ENCODE measurements at places on chromosomes 11 and 22.

DNA sequence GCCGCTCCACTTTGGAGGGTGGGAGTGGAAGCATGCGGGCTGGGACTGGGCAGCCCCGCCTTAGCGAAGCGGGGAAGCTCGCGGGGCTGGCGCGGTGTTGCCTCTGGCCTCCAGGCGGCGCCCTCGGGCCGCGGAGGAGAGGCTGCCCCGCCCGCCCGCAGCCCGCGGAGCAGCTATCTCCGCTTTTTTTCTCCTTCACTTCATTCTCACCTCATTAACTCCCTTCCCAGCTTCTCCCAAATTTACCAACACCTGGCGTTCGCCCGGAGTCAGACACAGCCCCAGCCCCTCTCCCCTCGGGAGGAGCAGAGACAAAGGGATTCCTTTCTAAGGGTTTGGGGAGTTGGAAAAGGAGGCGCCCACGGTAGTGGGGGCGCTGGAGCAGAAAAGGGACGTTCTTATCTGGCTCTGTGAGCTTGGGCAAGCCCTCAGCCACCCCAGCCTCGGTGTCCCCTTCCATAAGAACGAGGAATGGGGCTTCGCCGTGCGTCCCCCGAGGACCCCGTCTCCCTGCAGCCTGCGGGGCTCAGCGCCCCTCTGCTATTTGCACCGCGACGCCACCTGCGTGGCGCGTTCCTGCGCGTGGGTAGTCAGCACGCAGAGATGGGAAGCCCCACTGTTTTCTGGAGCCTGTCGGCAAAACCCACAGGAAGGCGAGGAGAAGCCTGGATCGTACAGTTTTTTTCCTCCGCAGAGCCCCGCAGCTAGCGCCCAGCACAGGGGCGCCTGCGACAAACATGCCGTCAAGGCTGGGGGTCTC is 1.5 kb upstream of the WNT11 start:
- peak; percentile 87 for DNase-seq

DNA sequence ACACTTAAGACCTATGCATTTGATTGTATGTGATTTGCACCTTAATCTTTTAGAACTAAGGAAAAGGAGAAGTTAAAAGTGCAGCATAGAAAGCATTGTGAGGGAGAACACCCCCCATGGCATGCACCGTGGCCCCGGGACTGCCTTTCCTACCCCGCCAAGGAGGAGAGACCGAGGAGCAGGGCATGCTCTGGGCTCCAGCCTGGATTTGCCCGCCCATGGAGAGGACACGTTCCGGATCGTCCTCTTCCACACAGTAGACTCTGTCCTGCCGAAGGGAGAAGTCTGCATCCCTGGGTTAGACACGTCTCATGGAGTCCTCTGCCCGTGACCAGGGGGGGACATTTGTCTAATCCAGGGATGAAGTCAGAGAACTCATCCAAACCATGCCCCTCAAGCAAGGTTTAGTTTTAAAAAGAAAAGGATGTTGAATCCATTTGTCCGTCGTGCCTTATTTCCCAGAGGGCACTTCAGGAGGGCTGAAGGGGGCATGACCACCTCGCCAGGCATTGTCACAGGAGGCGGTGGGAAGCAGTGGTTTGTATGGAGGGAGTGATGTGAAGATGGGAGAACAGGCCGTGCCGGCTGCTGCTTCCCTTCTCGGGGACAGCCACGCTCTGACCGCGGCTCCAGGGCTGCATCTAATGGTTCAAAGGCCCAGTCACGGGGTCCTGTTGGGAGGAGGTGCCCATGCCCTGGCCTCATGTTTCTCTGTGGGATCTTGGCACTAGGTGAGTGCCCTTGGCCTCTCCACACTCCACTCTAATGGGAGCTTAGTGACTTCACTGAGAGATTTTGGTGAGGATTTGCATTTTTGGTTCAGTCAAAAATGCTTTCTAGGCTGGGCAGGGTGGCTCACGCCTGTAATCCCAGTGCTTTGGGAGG is 66.2 kb upstream of the GAL start:
- DNase-seq: no peak

- no peak for DNase-seq
These were observed 22.0 kb downstream of the GAB2 start for GRCh38 chr11:78395597-78395996.

GRCh38 chr11:60592601-60593000 is 77.4 kb downstream of the MS4A13 start:
- no peak for DNase-seq

GRCh38 chr11:117875382-117876058 is 938 bp downstream of the FXYD6 start:
- no peak for DNase-seq

DNA sequence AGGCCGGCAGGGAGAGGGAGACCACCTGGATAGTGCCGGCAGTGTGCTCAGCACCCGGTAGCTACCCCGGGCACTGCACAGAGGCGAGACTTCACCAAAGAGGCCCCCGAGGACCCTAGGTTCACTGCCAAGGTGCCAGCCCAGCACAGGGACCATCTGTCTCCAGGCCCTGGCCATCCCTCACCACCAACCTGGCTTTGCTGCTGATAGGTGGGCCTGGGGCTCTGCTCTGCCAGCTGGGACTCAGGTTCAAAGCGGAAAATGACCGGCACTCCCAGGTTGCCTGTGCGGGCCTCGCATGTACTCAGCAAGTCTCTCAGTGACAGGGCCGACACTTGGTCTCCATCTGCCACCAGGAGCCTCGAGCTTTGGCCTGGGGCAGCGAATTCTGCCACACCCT is 812.2 kb downstream of the BRD1 start:
- DNase-seq: no peak

DNA sequence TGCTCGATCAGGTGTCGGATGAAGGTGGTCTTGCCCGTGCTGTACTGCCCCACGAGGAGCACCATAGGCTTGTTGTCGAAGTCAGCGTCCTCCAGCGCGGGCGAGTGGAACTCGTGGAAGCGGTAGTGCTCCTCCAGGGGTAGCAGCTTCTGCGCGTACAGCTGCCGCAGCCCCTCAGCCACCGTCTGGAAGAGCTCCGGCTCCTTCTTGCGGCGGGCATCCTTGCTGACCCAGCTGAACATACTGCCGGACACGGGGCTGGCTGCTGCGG is 263 bp downstream of the EHD1 start:
- DNase-seq: no peak

Data from KBM-7 (cell line).